Heart right ventricle (tissue), 16 donors: ENCODE measurements at places on chromosomes 12 and 14. TPM values are rescaled to one million over a fixed set of nuclear protein-coding genes. Genes with fewer than 3 reads are reported as not detected.

GRCh38 chr12:12482150-12482761, 80.4 kb downstream of the DUSP16 start:
- no peaks in the 10 kb centered on the region for H3K27me3 ChIP-seq
- no peaks in the 10 kb centered on the region for H3K4me1 ChIP-seq
- no peak overlapping the region for H3K27ac ChIP-seq
- no peak for DNase-seq
- H3K36me3 ChIP-seq, result no peaks in the 10 kb centered on the region

Gene RD3L
- 26.6 TPM for polyA plus RNA-seq

Gene NGB
- not detected for polyA plus RNA-seq

- DNase-seq, result no peak
- H3K36me3 ChIP-seq, result no peaks in the 10 kb centered on the region
- no peak overlapping the region for H3K4me3 ChIP-seq
- H3K27ac ChIP-seq, result no peak overlapping the region
- H3K4me1 ChIP-seq, result no peaks in the 10 kb centered on the region
- no peaks in the 10 kb centered on the region for H3K27me3 ChIP-seq
Measured at GRCh38 chr14:84750763-84751554, 779.0 kb upstream of the FLRT2 start.

- no peak overlapping the region for H3K27ac ChIP-seq
- no peak for DNase-seq
- no peaks in the 10 kb centered on the region for H3K36me3 ChIP-seq
- H3K4me3 ChIP-seq, result no peak overlapping the region
Measured at GRCh38 chr12:130195369-130195768, 33.1 kb downstream of the FZD10 start.

GRCh38 chr14:93126111-93126510, 10.4 kb upstream of the ITPK1 start:
- no peaks in the 10 kb centered on the region for H3K36me3 ChIP-seq
- DNase-seq, result no peak
- no peaks in the 10 kb centered on the region for H3K4me1 ChIP-seq
- H3K4me3 ChIP-seq, result no peak overlapping the region
- no peak overlapping the region for H3K27ac ChIP-seq

GRCh38 chr12:67758119-67758518, 109.6 kb downstream of the DYRK2 start:
- peaks cover 6% of the 10 kb centered on the region for H3K4me1 ChIP-seq
- DNase-seq, result no peak
- H3K36me3 ChIP-seq, result no peaks in the 10 kb centered on the region
- H3K4me3 ChIP-seq, result no peak overlapping the region
- no peaks in the 10 kb centered on the region for H3K27me3 ChIP-seq

Gene SAMD4A
- 41.0 TPM for polyA plus RNA-seq

GRCh38 chr12:64480148-64480547, 28.2 kb downstream of the TBK1 start:
- no peak overlapping the region for H3K27ac ChIP-seq
- no peak for DNase-seq
- no peak overlapping the region for H3K4me3 ChIP-seq
- peaks cover 100% of the 10 kb centered on the region for H3K36me3 ChIP-seq
- H3K27me3 ChIP-seq, result no peaks in the 10 kb centered on the region

Gene SERPINA9
- polyA plus RNA-seq, result not detected

DNA sequence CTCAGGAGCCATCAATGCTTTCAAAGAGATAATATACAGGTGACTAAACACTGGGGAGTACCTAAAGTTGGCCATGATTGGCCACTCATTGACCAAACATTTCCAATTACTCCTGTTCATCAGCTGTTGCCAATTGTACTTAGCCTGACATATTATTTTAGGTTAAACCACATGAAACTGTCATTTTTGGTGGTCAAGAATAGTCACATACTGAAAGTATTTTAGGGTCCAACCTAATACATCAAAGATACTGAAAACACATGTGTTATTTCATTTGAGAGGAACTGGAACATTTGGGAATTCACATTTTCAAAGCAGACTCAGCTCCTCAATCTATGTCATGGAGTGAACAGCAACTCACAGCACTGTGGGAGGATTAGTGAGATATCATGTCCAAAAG, 63.9 kb upstream of the KCNA5 start:
- H3K4me1 ChIP-seq, result no peaks in the 10 kb centered on the region
- H3K4me3 ChIP-seq, result no peak overlapping the region

DNA sequence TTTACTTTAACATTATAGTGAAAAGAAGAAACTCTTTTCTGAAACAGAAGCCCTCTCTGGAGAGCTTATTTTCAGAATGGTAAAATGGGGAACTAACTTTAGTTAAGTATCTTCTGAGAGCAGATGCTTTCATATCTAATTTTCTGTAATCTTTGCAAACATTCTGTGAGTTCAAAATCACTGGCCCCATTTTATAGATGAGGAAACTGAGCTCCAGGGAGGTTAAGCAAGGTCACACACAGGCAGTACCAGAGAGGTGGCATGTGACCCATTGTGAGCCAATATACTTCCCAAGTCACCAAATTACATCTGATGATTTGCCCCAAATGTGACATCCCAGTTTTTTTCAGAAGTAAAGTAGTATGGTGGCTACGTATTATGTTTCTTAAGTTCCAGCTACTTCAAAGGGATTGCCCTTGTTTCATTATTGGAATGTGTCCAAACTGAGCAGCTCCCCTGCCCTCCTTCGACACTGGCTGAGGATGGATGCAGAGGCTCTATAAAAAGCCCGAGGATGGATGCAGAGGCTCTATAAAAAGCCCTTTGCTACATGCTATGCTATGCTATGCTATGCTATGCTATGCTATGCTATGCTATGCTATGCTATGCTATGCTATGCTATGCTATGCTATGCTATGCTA, 36.2 kb upstream of the NUDT4 start:
- no peak overlapping the region for H3K27ac ChIP-seq
- no peaks in the 10 kb centered on the region for H3K36me3 ChIP-seq
- no peak overlapping the region for H3K4me3 ChIP-seq
- no peaks in the 10 kb centered on the region for H3K27me3 ChIP-seq

DNA sequence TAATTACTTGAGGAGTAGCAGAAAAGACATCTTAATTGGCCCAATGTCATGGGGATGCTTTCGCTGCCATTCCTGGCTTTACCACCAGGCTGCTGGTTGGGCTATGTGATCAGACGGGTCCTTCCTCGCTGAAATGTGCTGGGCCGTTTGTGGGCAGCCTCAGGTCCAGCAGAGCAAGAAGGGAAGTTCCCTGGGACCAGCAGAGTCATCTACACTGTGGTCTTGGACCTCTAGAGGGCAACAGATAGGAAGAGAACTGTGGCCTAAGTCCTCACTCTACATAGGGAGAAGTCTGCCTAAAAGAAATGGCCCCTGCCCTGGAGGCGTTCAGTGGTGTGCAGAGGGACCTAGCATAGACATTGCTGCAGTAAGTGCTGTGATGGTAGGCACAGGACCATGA, 10.9 kb downstream of the EVL start:
- H3K27ac ChIP-seq, result no peak overlapping the region
- DNase-seq, result no peak
- no peaks in the 10 kb centered on the region for H3K27me3 ChIP-seq
- H3K4me1 ChIP-seq, result peaks cover 27% of the 10 kb centered on the region

DNA sequence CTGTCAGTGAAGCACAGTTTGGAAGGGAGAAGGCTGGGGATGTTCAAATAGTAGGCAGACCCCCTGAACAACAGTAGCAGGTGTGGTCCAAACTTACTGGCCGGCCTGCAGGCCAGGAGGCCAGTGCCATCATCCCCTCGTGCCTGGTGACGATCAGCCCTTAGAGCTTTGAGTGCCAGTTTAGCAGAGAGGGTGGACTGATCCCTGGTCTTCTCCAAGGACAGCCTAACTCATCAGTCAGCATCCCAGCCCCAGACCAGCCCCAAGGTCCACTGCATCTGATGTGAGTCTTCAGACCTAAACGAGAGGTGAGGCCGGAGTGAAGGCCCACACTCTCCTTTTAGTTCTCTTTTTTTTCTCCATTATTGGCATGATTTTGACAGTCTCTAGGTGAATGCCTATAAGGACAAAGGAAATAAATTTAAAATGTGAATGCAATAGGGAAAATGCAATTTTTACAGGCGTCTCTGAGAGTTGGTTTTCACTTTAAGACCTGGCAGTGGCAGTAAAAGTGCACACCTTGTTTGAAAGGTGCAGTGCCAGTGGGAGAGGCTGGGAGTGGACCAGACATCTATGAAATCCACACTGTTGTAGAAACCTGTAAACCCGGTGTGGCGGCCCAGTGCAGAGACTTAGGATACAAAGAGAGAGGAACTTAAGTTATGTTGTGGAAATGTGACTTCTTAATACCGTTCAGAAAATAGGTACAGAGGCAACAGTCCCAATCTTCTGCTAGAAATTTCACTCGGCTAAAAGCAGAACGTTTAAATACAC, 311.2 kb downstream of the CACNA1C start:
- H3K36me3 ChIP-seq, result no peaks in the 10 kb centered on the region
- H3K27ac ChIP-seq, result no peak overlapping the region
- no peaks in the 10 kb centered on the region for H3K27me3 ChIP-seq
- peaks cover 43% of the 10 kb centered on the region for H3K4me1 ChIP-seq
- no peak for DNase-seq
- H3K4me3 ChIP-seq, result no peak overlapping the region

DNA sequence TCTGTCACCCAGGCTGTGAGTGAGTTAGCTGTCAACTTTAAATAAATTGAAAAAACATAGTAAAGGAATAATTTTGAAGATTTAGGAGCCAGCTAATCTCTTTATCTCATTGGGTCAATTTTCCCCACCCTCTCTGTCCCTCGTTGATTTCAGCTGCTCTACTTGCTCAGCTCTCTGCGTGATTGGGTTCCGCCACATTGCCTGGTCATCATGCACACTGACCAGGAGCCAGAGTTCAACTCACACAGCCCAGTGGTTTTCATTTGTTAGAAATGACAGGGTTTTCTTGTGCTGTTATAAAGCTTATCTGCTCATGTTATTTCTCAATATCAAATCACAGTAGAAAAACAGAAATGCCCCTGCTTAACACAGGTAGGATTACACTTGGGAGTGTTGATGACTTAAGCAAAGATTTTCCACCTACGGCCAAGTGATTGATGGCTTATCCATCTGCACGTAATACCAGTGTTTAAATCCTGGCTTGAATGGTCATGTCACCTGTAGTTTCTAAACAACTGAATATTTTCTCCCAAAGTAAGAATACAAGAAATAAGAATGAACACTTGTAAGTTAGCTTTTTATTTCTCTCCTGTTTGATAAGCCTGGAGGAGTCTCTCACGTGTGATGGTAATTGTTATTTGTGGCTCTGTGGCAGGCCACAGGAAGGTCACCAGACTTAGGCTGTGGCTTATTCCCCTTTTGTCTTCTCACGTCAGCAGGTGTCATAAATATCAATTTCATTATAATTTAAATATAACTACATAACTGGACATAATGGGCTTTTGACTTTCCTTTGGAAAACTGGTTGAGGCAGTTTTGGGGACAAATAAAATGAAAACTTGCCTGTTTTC, 367.2 kb upstream of the DDHD1 start:
- no peaks in the 10 kb centered on the region for H3K4me1 ChIP-seq
- no peak for DNase-seq
- H3K36me3 ChIP-seq, result no peaks in the 10 kb centered on the region
- H3K27me3 ChIP-seq, result no peaks in the 10 kb centered on the region

DNA sequence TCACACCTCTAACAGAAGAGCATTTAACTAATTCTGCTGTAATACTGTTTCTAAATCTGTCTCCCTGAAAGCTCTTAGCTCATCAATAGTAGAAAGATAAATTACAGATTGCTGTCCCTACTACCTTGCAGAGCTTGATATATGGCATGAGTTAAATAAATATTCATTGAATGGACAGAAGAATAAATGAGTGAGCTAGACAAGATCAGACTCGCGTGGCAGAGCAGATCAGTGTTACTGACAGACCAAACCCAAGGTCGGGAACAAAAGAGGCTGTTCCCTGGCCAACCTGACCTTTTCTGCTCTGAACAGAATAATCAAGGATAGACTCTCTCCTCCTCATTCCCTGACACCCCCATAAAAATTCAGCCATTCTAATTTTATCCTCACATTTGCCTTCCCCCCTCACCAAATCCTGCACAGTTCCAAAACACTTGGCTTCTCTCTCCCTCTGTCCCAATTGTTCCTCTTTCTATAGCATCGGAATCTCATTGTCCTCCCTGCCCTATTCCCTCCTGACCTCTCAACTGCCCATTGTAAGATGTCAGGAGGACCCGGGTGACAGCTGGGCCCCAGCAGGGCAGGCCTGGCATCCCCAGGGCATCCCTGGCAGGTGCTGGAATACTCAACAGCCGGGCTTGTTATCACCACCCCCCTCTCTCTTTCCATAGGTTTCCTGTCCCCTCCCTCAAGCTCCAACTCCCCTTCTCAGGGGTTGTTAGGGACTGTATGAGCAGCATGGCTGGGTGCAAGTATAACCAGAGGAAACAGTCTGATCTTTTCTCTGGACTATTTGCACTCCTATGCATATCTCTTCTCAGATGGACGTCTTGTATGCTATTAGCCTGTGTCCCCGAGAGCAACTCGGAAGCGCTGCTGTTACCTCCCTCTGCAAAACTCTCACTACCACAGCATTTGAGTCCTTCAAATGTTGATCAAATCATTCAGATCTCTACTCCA, 19.9 kb downstream of the NEUROD4 start:
- no peaks in the 10 kb centered on the region for H3K36me3 ChIP-seq
- H3K27ac ChIP-seq, result no peak overlapping the region
- peaks cover 62% of the 10 kb centered on the region for H3K27me3 ChIP-seq
- no peak for DNase-seq

Gene NFATC4
- polyA plus RNA-seq, result 69.2 TPM

Gene ACOT4
- 0.88 TPM for polyA plus RNA-seq

Gene REP15
- 4.1 TPM for polyA plus RNA-seq

DNA sequence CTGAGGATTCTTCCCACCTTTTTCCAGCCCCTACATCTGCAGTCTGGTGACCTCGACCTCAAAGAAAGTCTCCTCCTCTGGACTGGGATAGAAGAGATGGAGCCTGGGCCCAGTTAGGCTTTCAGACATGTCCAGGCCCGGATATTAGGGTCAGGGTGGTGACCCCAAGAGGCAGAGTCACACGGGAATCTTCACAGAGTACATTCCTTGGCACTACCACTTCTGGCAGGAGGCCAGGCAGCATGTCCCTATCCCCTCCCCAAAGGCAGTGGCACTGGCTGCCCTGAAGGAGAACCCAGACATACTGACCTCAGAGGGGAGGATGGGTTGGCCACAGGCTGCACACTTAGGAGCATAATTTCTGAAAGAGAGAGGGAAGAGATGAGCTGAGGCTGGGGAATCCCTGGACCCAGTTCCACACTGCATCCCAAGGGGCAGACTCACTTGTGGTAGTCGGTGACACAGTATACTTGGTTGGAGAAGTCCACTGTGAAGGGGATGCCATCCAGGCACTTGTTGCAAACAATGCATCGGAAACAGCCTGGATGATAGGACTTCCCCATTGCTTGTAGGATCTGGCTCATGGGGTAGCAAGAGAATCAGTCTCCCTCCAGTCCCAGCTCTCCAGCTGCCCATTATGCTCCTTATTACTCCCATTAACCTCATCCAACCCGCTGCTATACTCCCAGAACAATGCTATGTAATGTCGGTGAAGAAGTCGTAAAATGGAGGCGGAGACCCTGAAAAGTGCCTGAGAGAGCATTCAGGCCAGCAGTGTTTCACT, 7.6 kb downstream of the AJUBA start:
- H3K36me3 ChIP-seq, result no peaks in the 10 kb centered on the region
- H3K27me3 ChIP-seq, result no peaks in the 10 kb centered on the region
- peaks cover 33% of the 10 kb centered on the region for H3K4me1 ChIP-seq
- H3K27ac ChIP-seq, result no peak overlapping the region
- DNase-seq, result no peak
- H3K4me3 ChIP-seq, result no peak overlapping the region

Gene ATF7IP
- 13.4 TPM for polyA plus RNA-seq

Gene FOXA1
- polyA plus RNA-seq, result not detected
